Fibroblast of skin of scalp (primary cell): ENCODE measurements at places on chromosomes 7 and 10.

- DNase-seq = no peak
Observed at GRCh38 chr7:2066251-2066919, 166.4 kb downstream of the MAD1L1 start.

DNA sequence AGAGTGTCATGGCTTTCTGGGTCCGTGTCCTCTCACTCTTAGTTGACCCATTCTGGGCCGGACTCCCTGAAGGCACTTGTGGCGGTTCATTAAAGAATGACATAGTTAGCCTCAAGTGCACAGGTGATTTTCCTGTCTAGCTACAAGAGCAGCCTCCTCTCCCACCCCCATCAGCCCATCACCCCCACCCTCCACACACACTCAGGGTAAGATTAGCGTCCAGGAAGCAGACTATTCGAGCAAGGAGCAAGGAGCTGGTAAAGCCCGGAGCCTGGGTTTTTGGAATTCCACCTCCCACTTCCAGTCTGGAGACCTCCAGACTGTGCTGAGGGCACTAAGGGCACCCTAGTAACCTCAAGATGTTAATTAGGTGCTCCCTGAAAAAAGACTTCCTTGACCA is 39.5 kb downstream of the TACR2 start:
- DNase-seq = no peak

DNA sequence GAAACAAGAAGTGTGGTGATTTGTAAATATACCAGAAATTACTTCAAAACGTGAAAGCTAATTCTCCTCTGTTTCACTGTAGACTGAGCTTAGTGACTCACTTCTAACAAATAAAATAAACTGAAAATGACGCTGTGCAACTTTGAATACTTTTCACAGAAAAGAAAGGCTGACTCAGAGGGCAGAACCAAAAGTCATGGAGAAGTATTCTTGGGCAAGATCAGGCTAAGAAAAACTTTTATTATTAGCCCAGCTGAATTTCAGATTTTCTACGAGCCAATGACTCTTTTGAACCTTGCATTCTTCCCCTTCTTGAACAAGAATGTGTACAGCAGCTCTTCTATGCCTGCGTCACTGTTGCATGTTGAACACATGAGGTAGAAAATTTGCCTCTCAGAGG is 527.3 kb upstream of the GHITM start:
- peak; percentile 40 for DNase-seq

DNA sequence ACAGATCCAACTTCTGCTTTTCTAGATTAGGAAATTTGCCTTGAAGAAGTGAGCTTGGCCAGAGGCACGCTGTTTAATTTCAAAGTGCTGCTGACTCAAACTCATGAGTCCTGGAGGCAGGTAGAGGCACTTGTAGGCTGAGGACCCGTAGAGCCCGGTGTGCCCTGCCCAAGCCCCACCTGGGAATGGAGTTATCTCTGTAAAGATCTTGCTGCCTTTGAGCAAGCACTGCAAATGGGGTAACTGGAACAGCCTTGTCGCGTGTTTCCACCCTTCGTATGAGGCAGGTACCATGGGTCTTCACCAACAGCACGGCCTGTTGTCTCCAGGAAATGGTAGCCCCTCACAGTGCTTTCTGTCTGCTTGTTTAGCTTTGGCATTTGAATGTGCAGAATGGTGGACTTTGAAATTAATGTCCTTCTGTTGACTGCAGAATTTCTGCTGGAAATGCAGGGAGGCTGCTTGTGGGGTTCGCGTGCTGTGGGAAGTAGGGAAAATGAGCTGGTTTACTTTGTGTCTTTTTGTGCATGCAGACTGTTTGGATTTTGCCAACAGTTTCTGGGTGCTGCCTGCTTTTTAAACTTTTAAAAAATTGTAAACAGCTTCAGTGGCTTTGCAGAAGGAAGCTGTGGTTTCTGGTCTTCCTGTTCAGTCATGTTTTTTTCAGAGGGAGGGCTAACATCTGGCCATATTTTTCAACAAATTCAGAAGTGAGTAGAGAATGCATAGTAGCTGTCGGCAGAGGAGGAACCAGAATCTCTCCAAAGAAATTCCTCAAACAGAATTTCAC is 27.2 kb downstream of the CCM2 start:
- DNase-seq = peak; percentile 18

DNA sequence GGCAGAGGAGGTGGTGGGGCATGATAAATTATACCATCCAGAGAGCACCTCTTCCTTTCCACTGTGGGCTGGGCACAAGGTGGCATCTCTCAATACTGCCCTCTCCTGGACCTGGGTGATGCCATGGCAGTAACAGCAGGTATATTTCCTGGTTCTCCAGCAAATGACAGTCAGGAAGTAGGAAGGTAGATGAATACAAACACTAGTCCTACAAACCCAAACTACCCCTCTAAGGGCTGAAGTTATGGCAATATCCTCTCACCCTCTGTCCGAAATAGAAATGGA is 1004.9 kb downstream of the KCNMA1 start:
- no peak for DNase-seq

GRCh38 chr7:50834679-50835078 is 52.0 kb upstream of the GRB10 start:
- no peak for DNase-seq

- DNase-seq = no peak
Observed at GRCh38 chr10:11345224-11346054, 266.0 kb downstream of the USP6NL start.

DNA sequence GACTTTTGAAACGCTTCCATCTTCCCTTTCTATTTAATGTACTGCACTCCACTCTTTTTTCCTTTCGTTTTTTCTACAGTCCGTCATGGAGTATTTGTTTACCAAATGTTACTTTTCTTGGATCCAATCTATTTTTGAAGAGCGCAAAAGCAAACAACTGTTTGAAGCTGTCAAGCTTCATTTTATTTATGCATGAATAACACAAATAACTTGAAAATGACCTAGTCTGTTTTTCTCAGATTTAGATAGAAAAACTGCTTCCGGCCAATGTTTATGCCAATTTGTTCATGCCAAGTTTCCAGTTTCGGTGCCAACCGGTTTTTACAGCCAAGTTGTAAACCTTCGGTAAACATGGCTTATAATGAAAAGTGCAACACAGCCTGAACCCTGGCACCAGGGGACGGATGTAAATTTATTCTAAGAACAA is 150.9 kb upstream of the KLF6 start:
- no peak for DNase-seq

- no peak for DNase-seq
Observed at GRCh38 chr10:77823811-77824542, 102.6 kb downstream of the DLG5 start.

DNA sequence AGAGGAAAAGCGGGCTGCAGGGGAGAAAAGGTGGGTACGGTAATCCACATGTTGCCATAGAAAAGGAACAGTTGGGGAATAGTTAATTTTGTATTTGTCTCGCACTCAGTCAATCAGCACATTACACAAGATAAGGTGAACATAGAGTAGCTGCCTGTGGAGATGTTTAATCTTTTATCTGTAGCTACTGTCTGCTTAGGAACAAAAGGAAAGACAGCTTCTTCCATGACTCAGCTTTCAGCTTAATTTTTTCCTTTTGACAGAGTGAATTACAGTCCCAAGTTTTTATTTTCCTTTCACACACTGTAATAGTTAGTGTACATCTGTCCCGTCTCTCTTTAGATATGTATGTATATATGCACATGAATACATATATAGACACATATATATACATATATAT is 39.3 kb upstream of the PODXL start:
- no peak for DNase-seq

- no peak for DNase-seq
Observed at GRCh38 chr7:17415955-17416354, 117.5 kb downstream of the AHR start.

GRCh38 chr7:100818366-100818765 is 9.0 kb downstream of the EPHB4 start:
- no peak for DNase-seq

- no peak for DNase-seq
Observed at GRCh38 chr7:12786494-12786893, 99.1 kb downstream of the ARL4A start.

DNA sequence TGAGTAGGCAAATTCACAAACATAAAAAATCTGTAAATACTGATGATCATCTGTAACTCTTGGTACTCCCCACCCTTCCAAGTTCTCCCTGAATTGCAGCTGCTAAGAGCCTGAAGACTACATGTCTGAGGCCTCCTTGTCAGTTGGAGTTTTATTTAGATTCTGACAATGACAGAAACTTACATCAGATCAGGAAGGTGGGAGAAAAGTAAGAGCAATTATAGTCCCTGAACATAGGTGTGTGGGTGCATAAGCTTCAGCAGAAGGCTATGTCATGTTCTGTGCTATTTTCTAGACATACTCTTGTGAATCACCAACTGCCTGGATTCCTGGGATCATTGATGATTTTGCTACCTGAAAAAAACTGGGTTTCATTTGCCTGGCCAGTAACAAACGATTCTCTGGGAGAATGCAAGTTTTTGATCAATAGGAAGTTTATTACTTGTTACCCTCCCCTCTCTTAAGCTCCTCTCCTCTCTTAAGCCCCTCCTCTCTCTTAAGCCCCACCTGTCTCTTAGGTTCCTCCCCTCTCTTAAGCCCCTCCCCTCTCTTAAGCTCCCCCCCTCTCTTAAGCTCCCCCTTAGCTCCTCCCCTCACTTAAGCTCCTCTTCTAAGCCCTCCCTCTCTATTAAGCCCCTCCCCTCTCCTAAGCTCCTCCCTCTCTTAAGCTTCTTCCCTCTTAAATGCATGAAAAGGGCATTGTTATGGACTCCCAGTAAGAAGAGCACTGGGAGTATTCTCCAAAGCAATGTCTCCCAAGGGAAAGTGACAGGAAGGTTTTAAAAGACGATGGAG is 1183.4 kb upstream of the AUTS2 start:
- DNase-seq = no peak

- no peak for DNase-seq
Observed at GRCh38 chr10:88108115-88108610, 244.7 kb downstream of the PTEN start.

DNA sequence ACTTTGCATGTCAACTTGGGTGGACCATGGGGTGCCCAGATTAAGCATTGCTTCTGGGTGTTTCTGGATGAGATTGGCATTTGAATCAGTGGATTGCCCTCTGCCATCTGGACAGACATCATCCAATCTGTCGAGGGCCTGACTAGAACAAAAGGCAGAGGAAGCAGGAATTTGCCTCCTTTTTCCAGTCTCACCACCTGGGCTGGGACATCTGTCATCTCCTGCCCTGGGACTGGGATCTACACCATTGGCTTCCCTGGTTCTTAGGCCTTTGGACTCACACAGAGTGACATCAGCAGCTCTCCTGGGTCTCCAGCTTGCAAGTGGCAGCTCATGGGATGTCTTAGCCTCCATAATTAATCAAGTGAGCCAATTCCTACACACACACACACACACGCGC is 10.3 kb downstream of the SLC13A4 start:
- no peak for DNase-seq

GRCh38 chr10:17041626-17042520 is 87.7 kb downstream of the CUBN start:
- DNase-seq = no peak

- no peak for DNase-seq
Observed at GRCh38 chr7:108711611-108712010, 141.9 kb downstream of the DNAJB9 start.

DNA sequence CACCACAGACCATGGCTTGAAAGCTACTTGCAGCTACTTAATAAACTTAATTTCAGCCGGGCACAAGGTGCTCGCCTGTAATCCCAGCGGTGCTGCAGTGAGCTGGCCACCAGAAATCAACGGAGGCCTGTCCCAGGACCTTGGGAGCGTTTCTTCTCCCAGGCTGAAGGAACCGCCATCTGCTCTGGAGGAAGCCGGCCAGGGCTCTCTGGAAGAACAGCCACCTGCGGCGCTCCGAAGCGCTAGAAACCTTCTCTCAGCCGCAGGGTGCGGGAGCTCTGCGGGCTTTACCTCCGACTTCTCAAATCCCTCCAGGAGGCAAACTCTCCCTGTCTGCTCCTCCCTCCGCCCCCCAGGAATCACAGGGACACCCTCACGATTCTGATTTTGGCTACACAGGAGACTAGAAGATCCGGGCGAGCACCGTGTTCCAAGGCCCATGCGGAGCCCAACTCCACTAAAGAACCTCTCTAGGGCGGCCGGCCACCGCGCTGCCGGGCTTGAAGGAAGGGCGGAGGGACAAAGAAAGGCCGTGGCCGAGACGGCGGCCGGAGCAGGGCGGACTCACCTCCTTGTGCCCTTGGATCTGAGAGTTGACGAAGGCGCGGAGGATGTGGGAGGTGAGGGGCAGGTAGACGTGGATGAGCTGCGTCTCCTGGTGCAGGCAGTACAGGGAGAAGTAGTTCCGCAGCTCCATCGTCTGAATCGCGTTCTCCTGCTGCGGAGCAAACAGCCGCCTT is 14.4 kb downstream of the NUDT1 start:
- DNase-seq = no peak

- DNase-seq = no peak
Observed at GRCh38 chr7:49483142-49483541, 290.3 kb upstream of the VWC2 start.

GRCh38 chr7:136655414-136655813 is 213.0 kb upstream of the CHRM2 start:
- DNase-seq = no peak

DNA sequence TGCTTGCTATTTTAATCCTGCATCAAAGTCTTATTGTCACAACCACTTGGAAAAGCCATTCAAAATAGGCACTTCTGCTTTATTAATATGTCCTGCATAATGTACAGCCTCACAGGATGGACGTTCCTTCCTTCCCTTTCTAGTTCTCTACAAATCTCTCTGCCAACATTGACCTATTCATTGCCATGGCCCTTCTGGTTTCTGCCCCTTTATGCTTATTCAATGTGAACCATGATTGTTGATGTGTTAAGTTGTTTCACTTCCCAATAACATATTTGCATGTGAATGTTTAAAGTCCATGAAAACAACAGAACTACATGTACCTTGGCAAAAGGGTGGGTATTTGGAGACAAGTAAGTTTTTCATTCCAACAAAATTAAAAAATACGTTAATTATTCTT is 45.7 kb downstream of the COL28A1 start:
- no peak for DNase-seq

DNA sequence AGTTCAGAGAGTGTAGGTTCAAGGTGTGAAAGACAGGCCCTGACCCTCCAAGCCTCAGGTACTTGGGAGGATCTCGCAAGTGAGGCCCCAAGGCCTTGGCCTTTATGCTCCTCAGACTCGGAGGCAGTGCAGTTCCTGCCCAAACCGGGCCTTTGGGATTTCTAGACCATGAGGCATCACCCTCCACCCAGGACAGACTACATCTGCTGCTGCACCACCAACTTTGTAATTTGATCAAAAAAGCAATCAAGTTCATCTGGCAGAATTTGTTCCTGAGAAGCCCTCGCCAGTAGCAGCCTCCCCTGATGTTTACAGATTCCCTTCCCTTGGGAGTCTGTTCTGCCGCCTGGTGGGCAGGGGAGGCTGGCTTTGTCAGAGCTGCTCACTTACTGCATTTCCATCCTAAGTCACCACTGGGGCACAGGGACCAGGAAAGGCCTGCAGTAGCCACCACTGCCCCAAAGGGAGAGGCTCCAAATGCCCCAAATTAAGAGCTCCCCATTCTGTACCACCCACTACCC is 2.1 kb downstream of the CAMK2G start:
- peak; percentile 59 for DNase-seq
